NCI-H524 treated with DMSO at 0.1 percent for 48 hours (cell line): ENCODE measurements at places on chromosomes 5 and 9.

DNA sequence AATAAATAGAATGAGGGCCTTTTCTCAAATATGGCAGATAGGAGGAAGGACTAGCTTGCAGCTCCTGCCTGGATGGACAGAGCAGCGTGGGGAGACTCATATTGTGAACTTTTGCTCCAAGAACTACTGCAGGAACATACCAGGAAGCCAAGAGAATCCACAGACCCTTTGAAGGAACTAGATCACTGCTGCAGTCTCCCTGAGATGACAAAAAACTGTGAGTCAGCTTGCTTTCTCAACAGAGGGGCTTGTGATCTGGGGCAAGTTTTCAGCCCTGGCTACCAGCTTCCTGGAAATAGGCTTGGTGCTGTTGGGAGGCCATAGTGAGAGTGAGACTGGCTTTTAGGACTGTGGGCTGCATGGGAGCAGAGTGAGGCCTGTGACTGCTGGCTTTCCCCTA lies 170.6 kb upstream of the TRIM32 start:
- no peak for DNase-seq

DNA sequence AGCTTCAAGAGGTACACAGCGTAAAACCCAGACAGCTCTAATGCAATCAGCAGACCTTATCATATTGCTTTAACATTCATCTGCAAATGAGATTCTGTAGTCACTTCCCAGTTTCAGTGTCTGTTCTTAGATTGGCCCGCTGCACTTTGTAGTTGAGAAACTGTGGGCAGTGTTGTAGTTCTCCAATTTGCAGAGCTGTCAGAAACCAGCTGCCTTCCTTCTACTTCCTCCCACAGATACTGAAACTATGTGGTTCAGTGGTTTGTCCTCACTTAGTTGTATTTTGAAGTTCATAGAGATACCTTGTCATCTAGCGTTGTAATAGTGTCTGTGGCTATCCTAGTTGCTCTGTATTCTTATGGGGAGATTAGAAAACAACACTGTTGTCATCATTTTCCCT lies 39.6 kb upstream of the TRIM36 start:
- no peak for DNase-seq

- DNase-seq, result no peak
Observed at GRCh38 chr5:142262683-142263082, 62.1 kb downstream of the SPRY4 start.

DNA sequence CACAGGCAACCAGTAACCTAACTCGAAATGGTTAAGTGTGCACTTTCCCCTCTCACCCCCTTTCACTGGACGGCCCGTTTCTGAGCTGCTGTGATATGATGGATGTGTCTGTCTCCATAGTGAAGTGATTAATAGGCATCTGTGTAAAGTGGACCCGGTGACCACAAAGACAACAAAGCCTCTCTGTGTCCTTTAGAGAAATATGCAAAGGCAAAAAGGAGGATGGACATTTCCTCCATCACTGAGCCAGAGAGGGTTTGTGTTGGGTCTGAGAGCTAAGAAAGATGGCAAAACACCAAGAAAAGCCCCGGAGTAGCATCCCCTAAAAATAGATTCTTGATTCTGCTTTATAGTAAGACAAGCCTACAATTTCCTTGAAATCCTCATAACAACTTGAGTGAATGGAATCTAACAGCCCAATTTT lies 120.6 kb downstream of the SEMA6A start:
- no peak for DNase-seq

GRCh38 chr5:54670281-54670680 lies 152.7 kb downstream of the SNX18 start:
- peak; percentile 61 for DNase-seq

GRCh38 chr5:39547553-39548154 lies 122.9 kb upstream of the DAB2 start:
- DNase-seq, result no peak

- DNase-seq, result no peak
Observed at GRCh38 chr5:142872795-142873194, 102.6 kb downstream of the ARHGAP26 start.

- DNase-seq, result peak; percentile 52
Observed at GRCh38 chr5:86716121-86716520, 98.4 kb downstream of the COX7C start.

- DNase-seq, result no peak
Observed at GRCh38 chr9:129121483-129121882, 10.3 kb downstream of the PTPA start.

DNA sequence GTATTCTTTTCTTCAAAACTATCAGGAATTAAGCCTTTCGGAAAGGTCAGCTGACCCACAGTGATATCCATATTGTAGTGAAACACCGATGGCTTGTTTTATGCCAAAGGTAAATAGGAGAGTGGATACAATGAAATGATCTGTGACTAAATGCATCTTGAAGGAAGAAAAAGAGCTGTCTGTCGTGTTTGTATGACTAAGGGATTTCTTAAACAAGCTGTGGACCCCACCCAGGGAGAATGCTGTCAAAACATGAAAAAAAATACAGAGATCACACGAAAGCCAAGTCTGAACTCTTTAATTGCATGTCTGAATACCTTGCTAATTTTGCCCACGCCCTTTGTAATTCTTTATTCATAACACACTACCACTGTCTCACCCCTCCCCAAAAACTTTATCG lies 286.4 kb upstream of the WWC1 start:
- no peak for DNase-seq

DNA sequence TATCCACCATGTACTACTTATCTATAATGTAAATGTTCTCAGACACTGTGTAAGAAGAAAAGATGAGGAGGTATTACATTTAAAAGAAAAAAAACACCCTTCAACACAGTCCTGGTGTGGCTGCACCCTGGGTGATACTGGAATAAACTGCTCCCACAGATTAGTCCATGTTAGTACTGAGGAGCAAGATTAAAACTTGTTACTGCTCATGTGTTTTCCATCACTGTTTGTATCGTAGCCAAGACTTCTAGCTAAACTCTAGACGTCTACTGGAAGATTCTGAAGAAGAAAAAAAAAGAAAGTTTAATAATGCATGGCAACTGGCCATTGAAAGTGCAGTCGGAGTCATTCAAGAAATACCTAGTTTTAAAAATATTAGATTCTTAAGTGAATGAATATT lies at the start of gene ASPN:
TSS of gene ASPN (minus strand) at position 178 of the 400 bp plus-strand sequence.
- DNase-seq, result no peak
